Stimulated activated CD8-positive, alpha-beta memory T cell treated with anti-CD3 and anti-CD28 coated beads, Interleukin-7, amount 100 ng/mL, for 24 hours (primary cell): ENCODE measurements at places on chromosomes 13 and 19.

GRCh38 chr19:15331419-15332310, 674 bp downstream of the BRD4 start:
- DNase-seq: peak; percentile 14

DNA sequence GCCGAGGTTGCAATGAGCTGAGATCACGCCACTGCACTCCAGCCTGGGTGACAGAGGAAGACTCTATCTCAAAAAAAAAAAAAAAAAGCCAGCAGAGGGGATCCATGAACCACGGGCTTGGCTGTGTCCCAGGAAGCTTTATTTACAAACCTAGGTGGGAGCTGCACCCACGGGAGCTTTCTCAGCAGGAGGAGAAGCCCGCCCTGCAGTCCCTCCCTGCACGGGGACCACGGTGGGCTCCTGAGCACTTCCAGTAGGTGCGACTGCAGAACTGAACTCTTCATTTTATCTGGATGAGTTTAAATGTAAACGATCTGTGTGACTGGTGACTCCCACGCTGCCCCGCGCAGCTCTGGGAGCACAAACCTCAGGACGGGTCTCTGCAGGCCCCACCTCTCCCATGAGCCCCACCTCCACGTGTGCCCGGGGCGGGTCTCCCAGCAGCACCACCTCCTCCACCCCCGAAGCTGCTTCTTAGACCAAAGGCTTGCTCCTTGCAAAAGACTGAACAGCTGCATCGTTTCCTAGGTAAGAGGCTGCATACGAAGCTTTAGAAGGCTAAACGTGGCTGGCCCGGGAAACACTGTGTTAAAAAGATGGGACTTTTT, 66.4 kb downstream of the SPACA7 start:
- no peak for DNase-seq

DNA sequence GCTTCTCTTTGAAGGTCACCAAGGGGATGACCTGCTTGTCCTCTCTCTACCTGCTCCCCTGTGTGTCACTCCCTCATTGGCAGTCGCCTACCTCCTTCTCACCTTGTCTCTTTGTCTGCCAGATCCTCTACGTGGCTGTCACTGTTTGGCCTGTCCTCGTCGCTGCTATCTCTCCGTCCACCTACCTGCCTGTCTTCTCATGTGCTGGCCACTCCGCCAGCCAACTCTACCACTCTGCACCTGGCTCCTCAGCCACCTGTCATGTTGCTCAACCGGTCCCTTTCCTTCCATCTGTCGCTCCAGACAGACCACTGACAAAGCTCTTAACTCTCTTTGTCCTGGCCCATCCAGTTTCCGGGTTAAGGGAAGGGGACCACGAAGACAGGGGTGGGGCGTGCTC, at the start of gene KLK12:
Gene KLK12, minus strand, starts transcription at position 299 of the 400 bp plus-strand sequence. CDS start 381 bp downstream, outside the sequence.
- DNase-seq: no peak

GRCh38 chr13:89846926-89847585, 1500.4 kb upstream of the MIR17HG start:
- no peak for DNase-seq

GRCh38 chr13:46360604-46361003, 26.4 kb downstream of the RUBCNL start:
- DNase-seq: no peak

- no peak for DNase-seq
These were observed 8.2 kb downstream of the MTIF3 start for GRCh38 chr13:27442071-27442647.
